ENCODE measurements at places on chromosomes 3 and 15.

- DNase-seq: no peak
Measured at GRCh38 chr3:123682781-123683504, 98.1 kb upstream of the HACD2 start.

GRCh38 chr3:151675858-151676615 is 57.7 kb upstream of the AADACL2 start:
- no peak for DNase-seq

DNA sequence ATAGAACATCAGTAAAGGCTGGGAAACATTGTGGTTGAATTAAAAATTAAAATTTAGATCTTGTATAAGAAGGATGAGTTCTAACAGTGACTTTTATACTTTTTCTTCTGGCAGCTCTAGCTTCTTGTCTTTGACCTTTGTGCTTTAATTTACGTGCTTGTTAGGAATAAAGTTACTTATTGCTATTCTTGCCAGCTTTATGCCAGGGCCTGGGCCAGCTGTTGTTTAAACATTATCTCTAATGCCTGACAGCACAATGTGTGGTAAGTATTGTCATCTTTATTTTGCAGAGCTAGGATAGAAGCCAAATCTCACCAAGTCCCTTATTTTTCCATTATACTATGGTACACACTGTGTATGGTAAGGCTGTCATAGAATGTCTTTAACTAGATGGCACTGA is 766.7 kb upstream of the GOLIM4 start:
- DNase-seq: no peak

- DNase-seq: no peak
Measured at GRCh38 chr3:46183330-46183729, 24.8 kb downstream of the CCR1 start.
